CMK (cell line): ENCODE measurements at places on chromosomes 11 and 22.

GRCh38 chr22:28933321-28933720 is 49.9 kb downstream of the ZNRF3 start:
- no peak for DNase-seq

- DNase-seq = no peak
These were observed 158.7 kb upstream of the SYT13 start for GRCh38 chr11:45444796-45445195.

GRCh38 chr11:64230985-64231365 is 627 bp downstream of the DNAJC4 start:
- no peak for DNase-seq

GRCh38 chr11:109981031-109981636 is 112.1 kb upstream of the ZC3H12C start:
- no peak for DNase-seq

GRCh38 chr11:74746868-74747267 is 1.8 kb upstream of the RNF169 start:
- DNase-seq = no peak

- peak; percentile 48 for DNase-seq
These were observed 6.0 kb upstream of the IFT27 start for GRCh38 chr22:36781656-36782627.

DNA sequence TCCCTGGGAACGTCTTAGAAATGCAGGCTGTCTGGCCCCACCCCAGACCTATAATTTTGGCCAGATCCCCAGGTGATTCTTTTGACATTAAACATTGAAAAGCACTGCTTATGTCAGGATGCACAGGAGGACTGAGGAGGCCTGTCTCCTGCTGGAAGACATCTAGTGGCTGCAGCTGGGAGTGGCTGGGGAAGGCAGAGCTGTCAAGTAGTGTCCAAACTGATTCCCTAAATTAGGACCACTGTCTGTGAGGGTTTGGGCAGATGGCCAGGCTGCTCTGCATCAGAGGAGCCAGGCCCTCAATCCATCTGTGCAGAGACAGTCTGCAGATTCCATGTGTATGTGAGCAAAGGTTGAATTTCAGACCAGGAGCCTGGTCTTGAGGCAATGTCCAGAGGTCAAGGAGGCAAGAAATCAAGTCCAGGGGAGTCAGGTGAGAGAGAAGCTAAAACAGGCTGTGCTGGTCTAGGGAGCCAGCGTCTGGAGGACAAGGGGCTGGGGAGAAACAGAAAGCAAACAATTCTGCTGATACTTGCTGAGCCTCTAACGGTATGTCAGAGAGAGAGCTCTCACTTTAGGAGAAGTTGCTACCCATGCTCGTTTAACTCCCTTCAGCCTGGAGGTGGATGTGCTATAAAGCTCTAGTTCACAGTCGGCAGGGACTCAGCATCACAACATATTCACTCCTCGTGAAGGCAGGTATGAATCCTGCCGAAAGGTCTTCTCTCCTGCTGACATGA is 15.3 kb upstream of the SYTL2 start:
- DNase-seq = no peak

- peak; percentile 7 for DNase-seq
These were observed 22.7 kb upstream of the C1QTNF4 start for GRCh38 chr11:47616726-47617416.

DNA sequence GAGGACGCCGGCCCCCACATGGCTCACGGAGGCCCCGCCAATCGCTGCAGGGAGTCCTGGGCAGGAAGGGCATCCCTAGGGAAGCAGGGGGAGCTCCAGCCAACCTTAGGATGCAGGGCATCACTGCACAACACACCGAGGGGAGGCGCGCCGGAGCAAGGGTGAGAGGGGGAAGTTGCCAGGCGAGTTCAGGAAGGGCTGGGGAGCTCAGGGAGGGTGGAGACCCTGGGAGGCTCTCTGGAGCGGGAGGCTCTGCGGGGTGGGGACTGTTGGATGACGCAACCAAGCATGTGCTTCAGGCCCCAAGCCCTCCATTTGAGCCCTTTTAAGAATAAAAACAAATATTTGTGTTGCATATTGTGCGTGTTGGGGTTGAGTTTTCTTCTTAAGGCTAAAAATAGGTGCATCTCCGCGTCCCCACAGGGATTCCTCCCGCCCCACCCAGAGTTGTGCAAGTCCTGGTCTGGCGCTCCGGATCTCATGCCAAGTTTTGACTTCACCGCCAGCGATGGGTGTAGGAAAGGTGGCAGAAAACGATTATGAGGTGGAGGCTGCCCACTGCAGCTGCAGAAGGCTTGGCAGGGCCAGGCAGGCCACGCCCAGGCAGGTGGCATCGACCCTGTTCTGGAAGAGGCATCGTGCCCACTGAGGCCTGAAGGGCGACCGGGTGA is 65.2 kb downstream of the WNT7B start:
- DNase-seq = peak; percentile 11

GRCh38 chr22:50206599-50206998 is 5.8 kb downstream of the SELENOO start:
- DNase-seq = no peak

DNA sequence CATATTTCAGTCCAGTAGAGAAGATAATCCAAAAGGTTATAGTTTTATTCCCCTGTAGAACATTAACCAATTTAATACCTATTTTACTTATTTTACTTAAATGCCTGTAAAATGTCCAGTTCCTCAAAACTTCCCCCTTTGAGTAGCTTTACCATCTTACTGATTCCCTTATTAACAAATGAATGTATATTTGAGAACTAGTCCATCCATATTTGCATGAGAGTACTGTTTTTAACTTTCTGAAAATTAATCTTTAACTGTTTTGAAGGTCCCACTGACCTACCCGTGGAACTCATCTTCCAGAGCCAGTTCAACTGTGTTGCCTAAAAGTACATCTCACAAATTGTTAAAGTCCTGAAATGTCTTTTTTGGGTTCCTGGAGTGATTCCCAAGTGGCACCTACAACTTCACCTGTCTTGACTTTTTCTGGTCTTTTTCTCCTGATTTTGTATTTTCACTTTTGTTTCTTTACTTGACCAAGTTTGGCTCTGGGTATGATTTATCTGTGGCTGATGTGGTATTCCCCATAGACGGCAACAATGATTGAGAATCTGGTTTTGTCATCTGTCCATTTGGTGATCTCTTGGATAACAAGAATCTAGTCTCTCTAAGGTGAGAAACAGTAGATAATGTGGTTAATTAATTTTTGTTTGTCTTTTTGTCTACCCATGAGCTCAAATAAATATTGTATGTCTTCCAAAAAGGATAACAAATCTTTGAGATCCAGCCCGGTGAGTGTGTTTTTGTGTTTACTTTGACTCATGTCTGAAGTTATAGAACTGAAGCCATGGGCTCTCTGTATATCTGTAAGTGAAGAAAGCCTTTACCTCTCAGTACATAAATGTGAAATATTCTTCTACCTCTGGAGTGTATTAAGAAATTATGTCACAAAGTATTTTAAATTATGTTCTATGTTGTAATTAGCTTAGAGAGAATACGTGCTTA is 174.2 kb downstream of the ETS1 start:
- DNase-seq = no peak

DNA sequence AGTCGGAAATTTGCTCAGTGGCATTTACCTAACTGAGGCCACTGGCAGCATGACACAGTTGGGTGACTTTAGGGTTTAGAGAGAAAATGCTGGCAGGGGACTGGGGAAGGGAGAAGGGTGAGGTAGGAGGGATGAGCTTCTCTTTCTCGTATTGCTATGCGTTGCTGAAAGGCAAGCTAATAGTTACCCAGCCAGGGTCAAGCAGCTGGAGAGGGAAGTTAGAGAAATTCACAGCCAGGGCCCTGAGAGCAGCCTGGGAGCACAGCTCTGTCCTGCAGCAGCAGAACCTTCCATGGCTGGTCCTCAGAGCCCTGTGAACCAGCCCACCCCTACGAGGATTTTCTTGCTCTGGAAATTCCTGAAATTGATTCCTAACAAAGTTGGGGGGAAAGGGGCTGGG is 679.6 kb downstream of the NTM start:
- no peak for DNase-seq

DNA sequence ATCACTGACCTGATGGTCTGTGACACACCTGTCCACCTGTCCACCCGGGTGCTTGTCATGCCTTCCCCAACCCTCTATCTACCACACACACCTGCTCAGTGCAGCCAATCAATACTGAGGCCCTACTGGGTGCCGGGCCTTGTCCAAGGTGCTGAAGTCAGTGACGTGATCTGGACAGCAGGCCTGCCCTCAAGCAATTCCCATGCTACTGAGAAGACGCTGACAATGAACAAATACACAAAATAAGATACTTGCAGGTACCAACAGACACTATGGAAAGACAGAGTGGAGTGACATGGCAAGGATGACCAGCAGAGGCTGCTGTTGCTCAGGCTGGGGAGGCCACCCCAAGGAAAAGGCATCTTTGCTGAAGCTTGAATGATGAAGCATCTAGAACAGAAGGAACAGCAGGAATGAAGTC is 21.2 kb downstream of the PLAAT3 start:
- no peak for DNase-seq

- DNase-seq = no peak
These were observed 73.5 kb downstream of the RNF169 start for GRCh38 chr11:74822170-74822569.

GRCh38 chr22:21652547-21653545 is 10.7 kb downstream of the SDF2L1 start:
- no peak for DNase-seq

GRCh38 chr22:49858827-49859226 is 5.2 kb downstream of the ZBED4 start:
- no peak for DNase-seq

- DNase-seq = no peak
These were observed 9.5 kb downstream of the TTC28 start for GRCh38 chr22:28670161-28670560.

- no peak for DNase-seq
These were observed 17.8 kb upstream of the FXYD2 start for GRCh38 chr11:117842131-117842941.

DNA sequence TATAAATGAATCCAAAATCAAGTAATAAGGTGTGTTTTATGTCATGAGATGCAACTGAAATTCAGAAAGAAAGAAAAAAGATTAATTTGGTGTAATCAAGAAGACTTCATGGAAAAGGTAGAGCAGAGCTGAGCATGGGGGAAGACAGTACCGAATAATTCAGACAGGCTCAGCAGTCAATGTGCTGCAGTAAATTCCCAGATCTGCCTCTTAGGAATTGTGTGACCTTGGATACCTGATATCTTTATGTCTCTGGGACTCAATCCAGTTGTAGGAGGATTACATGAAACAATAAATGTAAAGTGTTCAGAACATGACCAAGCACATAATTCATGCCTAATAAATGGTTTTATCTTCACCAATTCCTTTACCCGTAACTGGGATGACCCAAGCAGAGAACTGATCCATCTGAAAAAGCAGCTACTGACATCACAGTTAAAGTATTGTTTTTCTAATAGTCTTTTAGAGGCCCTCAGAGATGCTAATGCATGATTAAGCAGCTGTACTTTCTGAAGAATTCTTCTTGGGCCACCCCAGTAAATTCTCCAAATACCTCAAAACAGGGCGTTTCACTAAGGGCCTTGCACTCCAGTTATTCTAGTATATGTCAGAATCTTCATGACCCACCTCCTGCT is 7.8 kb downstream of the MS4A12 start:
- no peak for DNase-seq

DNA sequence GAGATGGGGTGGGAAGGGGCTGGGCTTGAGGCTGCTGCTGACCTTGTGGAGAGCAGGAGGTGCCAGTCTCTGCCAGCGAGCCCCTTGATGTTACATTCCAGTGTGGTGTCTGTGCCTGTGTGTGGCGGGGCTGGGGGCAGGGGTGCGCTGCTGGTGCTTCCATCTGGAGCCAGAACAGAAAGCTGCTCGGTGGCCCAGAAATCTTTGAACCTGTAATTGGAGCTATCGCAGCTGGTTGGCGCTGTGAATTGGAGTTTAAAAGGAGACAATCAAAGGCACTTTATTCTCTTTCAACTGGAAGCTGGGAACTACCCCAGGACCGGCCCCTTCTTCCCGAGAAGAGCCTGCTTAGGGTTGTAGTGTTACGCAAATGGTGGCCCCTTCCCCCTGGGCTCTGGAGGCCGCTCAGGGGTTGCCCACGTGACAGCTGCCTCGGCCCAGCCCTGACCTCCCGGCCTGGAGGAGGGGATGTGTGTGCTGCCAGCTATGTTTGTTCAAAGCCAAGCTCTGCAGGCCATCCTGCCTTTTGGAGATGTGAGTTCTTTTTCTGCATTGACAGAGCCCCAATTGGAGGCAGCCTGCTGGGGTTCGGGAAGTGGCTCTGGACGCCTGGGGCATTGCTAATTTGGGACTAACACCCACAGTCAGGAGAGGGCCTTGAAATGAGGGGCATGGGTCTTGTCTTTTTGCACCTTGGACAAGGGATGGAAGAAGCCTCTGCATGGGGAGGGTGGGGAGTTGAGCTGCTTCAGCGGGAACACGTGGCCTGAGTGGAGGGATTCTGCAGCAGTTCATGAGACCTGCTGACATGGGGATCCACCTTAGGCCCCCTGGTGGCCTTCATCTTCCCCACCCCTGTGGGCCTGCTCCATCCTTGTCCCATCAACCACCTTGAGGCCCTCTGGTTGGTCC is 14.0 kb upstream of the ARSA start:
- DNase-seq = no peak

DNA sequence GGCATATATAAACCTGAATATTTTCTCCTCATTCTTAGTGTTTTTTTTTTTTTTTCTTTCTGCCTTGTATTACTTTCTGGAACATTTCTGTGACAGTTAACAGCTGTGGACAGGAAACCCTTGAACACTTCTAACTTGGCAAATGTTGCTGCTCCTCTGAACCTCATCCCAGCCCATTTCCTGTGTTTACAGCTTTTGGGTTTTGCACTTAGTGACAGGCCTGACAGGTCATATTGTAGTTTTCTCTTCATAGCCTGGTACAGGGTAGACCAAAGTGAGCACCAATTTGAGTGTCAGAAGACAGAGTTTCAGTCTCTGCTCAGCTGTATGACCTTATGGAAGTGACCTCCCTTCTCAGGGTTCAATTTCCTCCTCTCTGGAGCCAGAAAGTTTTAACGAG is 91.6 kb downstream of the STIM1 start:
- no peak for DNase-seq

GRCh38 chr11:98455500-98456307 is 565.0 kb upstream of the CNTN5 start:
- no peak for DNase-seq

DNA sequence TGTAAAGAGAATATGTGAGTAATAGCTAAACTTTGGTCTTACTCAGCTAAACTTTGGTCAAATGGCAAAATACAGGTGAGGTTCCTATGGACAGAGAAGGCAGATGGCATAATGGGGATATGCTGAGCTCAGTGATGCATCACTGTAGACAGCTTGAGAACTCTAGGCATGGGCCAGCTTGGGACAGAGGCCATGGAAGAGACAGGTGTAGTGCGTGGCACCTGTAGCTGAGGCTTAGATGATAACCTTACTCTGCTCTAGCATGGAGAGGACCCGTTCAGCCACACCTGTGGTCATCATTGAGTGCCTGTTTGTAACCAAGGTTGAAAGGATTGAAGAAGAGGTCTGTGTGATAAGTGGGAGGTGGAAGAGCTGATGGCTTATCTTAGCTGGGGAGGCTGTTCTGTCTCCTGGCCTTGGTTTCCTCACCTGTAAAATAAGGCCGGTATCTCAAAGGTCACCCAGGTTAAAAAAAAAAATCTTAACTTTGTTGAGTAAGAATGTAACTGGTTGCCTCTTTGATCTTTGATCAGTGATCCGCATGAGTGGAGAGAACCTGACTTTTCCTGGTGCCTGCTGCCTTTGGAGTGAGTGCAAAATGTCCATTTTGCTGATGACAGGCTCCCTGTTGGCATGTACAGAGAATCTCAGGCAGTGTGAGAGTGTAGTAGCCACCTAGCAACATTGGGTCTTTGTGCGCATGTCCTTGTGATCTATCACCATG is 48.6 kb downstream of the ZNRF3 start:
- no peak for DNase-seq

GRCh38 chr11:11732116-11732515 is 109.7 kb upstream of the USP47 start:
- no peak for DNase-seq
